Left ventricle myocardium inferior (tissue), 1 donor: ENCODE measurements at places on chromosomes 4 and X. TPM values are rescaled to one million over a fixed set of nuclear protein-coding genes. Genes with fewer than 3 reads are reported as not detected.

- no peak for DNase-seq
Measured at GRCh38 chrX:107714206-107714891, 61.2 kb downstream of the TSC22D3 start.

Gene ADAM29
- total RNA-seq = not detected

GRCh38 chr4:6965329-6965728 is 55.7 kb downstream of the TBC1D14 start:
- DNase-seq = no peak

GRCh38 chrX:133658293-133658911 is 243.1 kb upstream of the GPC4 start:
- DNase-seq = no peak

Gene MAGEA1
- total RNA-seq = not detected

Gene ZNF280C
- total RNA-seq = 1.5 TPM

- no peak for DNase-seq
Measured at GRCh38 chrX:140480765-140481164, 24.1 kb downstream of the SOX3 start.

- DNase-seq = peak; percentile 37
Measured at GRCh38 chr4:152937336-152938236, 1.5 kb downstream of the FHDC1 start.

DNA sequence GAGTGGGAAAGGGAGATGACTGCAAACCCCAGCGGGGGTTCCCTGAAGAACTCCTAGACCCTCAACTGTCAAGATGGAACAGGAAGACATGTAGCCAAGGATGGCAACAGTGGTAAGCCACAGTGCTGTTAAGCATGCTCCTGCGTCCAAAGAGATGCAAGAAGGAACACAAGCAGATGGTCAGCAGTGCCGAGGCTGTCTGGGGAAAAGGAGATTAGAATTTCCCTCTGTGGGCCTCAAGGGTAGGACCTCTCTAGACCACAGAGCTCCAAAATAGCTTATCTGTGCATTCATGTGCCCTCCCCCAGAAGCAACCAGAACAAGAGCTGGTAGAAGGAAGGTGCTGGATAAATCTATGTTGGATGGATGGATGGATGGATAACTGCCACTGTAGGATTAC is 82.0 kb upstream of the CPEB2 start:
- no peak for DNase-seq
